Right cardiac atrium (tissue), 5 donors: ENCODE measurements at places on chromosomes 2 and 18.

- no peak for DNase-seq
Measured at GRCh38 chr2:55771612-55772011, 78.0 kb upstream of the PNPT1 start.

GRCh38 chr2:227205701-227206100 is 41.3 kb downstream of the COL4A3 start:
- DNase-seq, result no peak

DNA sequence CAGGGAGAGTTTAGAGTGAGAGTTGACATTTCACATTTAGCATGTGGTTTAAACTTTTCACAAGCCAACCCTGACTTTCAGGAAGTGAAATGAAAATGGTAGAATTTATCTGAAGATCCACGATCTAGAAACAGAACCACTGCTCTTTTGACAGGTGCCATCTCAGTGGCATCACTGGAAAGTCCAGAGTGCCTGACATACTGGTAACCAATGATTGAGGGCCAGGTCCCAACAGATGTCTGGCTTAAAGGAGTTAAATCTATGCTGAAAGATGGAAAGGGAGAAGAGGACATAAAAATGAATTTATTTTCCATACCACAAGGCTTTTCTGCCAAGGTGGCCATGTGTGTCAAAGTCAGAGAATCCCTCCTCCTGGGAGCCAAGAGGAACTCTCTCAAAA is 2.7 kb downstream of the IL36G start:
- no peak for DNase-seq

GRCh38 chr2:237456200-237456843 is 30.7 kb upstream of the MLPH start:
- peak; percentile 80 for DNase-seq

- no peak for DNase-seq
Measured at GRCh38 chr2:101690547-101691152, 6.9 kb upstream of the MAP4K4 start.
